ENCODE measurements at places on chromosomes 1 and 21. TPM values are rescaled to one million over a fixed set of nuclear protein-coding genes. Genes with fewer than 3 reads are reported as not detected.

Gene IFNLR1
- 1.9 TPM for total RNA-seq

Gene AKR7A3
- 0.37 TPM for total RNA-seq

Gene HSD3B1
- not detected for total RNA-seq

Gene MARK1
- total RNA-seq, result not detected

Gene CMPK1
- 196 TPM for total RNA-seq

Gene ARHGEF10L
- 6.8 TPM for total RNA-seq

Gene DYNLT4
- total RNA-seq, result not detected

Gene CTNNBIP1
- total RNA-seq, result 35.7 TPM

Gene HTR6
- not detected for total RNA-seq

Gene NUDT4B
- 10.7 TPM for total RNA-seq

Gene DIRAS3
- total RNA-seq, result 1.6 TPM

Gene TNFAIP8L2
- not detected for total RNA-seq

Gene ABCG1
- not detected for total RNA-seq

Gene GJA9
- not detected for total RNA-seq

Gene PAFAH2
- 7.5 TPM for total RNA-seq

Gene TCEA3
- 0.07 TPM for total RNA-seq

Gene OR6K3
- total RNA-seq, result not detected

Gene A3GALT2
- not detected for total RNA-seq

Data from M059J (cell line).